ENCODE measurements at places on chromosomes 7 and 10. TPM values are rescaled to one million over a fixed set of nuclear protein-coding genes. Genes with fewer than 3 reads are reported as not detected.

CUBN gene
- 0.75 TPM for total RNA-seq

MCM10 gene
- 44.8 TPM for total RNA-seq

SLC26A3 gene
- total RNA-seq: not detected

DNA sequence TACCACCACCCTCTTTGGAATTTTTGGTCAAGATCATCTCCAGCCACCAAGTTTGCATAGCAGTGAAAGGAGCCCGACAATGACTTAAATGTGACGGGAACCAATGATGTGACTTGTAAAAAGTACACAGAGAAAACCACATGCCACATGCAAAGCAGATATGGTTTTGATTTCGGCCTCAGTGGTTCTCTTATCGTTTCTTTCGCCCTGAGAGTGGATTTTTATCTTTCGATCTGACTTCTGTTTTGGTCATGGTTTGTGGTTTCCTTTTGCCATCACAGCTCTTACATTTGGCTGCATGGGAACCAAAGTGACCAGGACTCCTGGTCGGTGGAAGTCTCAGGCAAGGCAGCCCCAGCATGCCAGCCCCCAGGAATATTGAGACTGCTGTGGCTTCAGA is 31.5 kb downstream of the TCF7L2 start:
- H3K27me3 ChIP-seq: no peaks in the 10 kb centered on the region
- DNase-seq: no peak
- peaks cover 54% of the 10 kb centered on the region for H3K36me3 ChIP-seq
- peaks cover 19% of the 10 kb centered on the region for H3K4me1 ChIP-seq
- no peak overlapping the region for H3K4me3 ChIP-seq

DNA sequence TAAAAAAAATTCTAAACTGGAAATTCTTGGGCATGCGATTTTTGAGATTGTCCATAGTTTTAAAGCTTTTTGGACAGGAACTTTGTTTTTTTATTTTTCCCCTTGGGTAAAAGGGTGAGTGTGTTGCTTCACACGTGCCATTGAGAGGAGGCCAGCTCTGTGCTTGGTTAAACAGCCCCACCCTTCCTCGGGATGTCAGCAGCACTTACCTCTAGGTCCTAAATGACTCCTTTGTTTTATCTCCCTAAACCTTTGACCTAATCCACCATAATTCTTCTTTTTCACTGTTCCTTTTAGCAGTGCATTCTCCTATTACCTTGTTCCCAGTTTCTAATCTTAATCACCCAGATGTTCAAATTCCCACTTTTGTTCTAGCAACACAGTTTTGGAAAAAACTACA is 83.5 kb downstream of the SEMA3D start:
- no peak for DNase-seq
- no peaks in the 10 kb centered on the region for H3K27me3 ChIP-seq
- no peaks in the 10 kb centered on the region for H3K4me1 ChIP-seq
- H3K27ac ChIP-seq: no peak overlapping the region
- no peaks in the 10 kb centered on the region for H3K36me3 ChIP-seq

- no peak for DNase-seq
- no peaks in the 10 kb centered on the region for H3K36me3 ChIP-seq
- H3K4me1 ChIP-seq: peaks cover 11% of the 10 kb centered on the region
- H3K27ac ChIP-seq: no peak overlapping the region
Observed at GRCh38 chr7:103660455-103661371, 214.7 kb upstream of the SLC26A5 start.

DNA sequence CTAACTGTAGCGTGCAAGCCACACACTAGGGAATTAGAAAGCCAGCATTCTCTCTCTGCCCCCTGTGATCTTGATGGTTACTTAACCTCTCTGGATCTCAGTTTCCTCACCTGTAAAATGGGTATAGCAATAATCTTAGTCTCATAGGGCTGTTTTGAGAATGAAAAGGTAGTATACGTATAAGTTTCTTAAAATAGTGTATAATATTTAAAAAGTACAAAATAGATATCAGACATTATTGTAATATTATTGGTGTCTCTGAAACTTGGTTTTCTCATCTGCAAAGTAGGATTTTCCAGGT is 80.4 kb downstream of the CHN2 start:
- DNase-seq: no peak
- H3K4me3 ChIP-seq: no peak overlapping the region
- H3K27ac ChIP-seq: no peak overlapping the region
- H3K4me1 ChIP-seq: peaks cover 15% of the 10 kb centered on the region
- no peaks in the 10 kb centered on the region for H3K27me3 ChIP-seq

DNA sequence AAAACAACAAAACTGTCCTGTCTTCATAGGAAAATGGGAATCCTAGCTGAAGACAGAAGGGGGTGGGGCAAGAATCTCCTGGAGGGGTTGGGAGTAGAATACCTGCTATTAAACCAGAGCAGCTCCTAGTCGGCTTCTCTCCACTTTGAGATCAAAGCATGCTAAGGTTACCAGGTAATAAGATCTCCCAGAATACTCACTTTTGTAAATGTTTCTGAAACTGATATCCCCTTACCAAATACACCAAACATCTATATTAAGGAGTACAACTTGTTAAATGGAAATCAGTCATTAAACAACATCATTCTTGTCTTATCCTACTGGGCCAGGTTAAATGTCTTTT is 29.5 kb upstream of the DAGLB start:
- no peak overlapping the region for H3K4me3 ChIP-seq
- H3K27me3 ChIP-seq: no peaks in the 10 kb centered on the region
- no peak overlapping the region for H3K27ac ChIP-seq
- DNase-seq: no peak
- no peaks in the 10 kb centered on the region for H3K4me1 ChIP-seq

Measured in endodermal cell (in vitro differentiated cells).